Hematopoietic multipotent progenitor cell (in vitro differentiated cells): ENCODE measurements at places on chromosomes 2 and 18. TPM values are rescaled to one million over a fixed set of nuclear protein-coding genes. Genes with fewer than 3 reads are reported as not detected.

Gene PSMG2
- 58.7 TPM for total RNA-seq

Gene TMEM163
- total RNA-seq, result 17.2 TPM

Gene MAL
- total RNA-seq, result 0.54 TPM

Gene ALKAL2
- total RNA-seq, result not detected

Gene ANXA4
- total RNA-seq, result 26.1 TPM

Gene TMEM198
- 0.54 TPM for total RNA-seq

Gene RELCH
- 29.9 TPM for total RNA-seq

Gene REG3A
- total RNA-seq, result not detected
